ENCODE measurements at places on chromosomes 16 and 17.

GRCh38 chr17:6496116-6496481 lies 51.8 kb downstream of the PIMREG start:
- no peak for DNase-seq

DNA sequence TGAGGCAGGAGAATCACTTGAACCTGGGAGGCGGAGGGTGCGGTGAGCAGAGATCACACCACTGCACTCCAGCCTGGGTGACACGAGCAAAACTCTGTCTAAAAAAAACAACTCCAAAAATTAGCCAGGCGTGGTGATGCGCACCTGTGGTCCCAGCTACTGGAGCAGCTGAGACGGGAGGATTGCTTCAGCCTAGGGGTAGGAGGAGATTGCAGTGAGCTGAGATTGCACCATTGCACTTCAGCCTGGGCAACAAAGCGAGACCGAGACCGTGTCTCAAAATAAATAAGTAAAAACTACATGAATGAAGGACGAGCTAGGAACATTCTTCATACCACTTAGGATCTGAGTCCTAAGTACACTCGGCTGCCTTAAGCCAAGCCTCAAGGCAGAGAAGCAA lies 35.4 kb downstream of the CCDC57 start:
- no peak for DNase-seq

- DNase-seq, result no peak
Observed at GRCh38 chr17:1870592-1870991, 40.8 kb downstream of the RPA1 start.

GRCh38 chr16:1150511-1150982 lies 2.4 kb upstream of the CACNA1H start:
- DNase-seq, result no peak

GRCh38 chr17:74337834-74338500 lies 11.9 kb downstream of the KIF19 start:
- no peak for DNase-seq

GRCh38 chr17:41666237-41666641 lies 22.4 kb upstream of the EIF1 start:
- peak; percentile 40 for DNase-seq

- DNase-seq, result no peak
Observed at GRCh38 chr17:59668816-59669215, 38.4 kb downstream of the PTRH2 start.

DNA sequence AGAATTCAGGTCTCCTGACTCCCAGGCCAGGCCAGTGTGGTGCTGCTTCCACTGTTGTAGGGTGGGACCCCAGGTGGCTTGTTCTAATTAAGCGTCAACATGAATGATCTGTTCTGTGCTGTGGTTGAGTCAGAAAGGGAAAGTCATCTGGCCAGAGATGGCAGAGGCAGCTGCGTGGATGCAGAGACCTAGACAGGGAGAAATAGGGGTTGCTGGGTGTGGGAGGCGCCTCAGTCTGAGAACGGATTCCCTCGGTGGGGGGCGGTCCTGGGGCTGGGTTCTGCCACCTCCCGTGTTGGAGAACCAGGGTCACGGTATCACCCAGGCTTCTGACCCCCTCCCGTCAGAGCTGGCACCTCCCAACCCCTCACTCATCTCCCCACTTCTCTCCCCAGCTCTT lies 5.6 kb downstream of the FBRS start:
- DNase-seq, result no peak

DNA sequence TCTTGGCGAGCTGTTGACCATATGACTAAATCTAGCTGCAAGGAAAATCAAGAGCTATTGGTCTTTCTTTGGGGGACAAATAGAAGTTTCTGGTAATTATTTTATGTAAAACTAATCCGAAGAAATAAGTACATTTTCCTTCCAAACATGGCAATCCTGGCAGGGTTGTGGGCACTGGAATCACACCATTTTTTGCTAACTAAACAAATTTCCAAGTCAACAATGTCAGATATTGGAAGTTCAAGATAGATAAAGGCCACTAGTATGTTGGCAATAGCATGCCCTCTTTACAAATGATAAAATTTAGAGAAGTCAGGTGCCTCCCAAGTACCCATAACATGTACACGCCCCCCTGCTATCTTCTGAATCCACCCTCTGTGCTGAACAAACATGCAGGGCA lies 330.4 kb downstream of the CDH13 start:
- no peak for DNase-seq

DNA sequence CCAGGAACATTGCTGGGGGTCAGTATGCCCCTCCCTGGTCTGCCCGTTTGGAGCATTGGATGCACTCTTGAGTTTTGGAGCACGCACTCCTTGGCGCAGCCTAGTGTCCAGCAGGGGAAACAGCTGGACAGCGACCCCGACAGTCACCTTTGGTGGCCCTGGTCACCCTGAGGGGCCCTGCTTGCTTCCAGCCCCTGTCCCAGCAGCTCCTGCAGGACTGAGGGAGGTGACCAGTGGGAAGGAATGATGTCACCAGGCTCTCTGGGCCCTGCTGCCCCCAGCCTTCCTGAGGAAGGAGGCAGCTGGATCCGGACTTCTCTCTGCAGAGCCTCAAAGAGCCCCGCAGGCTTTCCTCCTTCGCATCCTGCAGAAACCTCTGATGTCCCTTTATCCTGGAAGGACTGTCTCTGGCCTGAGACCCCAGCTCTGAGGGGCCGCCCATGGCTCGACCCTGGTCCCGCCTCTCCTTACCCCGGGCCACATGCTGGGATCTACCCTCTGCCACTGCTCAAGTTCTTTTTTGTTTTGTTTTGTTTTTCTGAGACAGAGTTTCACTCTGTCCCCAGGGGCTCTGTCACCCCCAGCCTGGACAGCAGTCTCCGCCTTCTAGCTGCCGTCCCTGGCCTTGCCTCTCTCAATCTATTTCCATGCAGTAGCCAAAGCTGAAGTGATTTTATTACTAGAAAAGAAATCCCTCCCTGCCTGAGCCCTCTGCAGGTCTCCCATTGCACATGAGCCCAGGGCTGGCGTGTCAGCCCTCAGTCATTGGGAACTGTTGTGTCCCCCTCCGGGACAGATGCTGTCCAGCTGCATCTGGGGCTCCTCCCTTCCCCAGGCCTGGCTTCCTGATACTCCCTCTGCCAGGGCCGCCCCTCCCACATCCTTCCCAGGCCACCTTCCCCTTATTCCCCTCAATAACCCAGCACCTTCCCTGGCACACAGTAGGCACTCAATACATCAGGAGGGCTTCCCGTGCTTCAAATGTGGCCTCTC lies 11.6 kb downstream of the ZSCAN10 start:
- DNase-seq, result no peak

GRCh38 chr17:71828182-71828596 lies 292.6 kb upstream of the SOX9 start:
- no peak for DNase-seq

GRCh38 chr16:50742576-50743200 lies 802 bp downstream of the CYLD start:
- no peak for DNase-seq

DNA sequence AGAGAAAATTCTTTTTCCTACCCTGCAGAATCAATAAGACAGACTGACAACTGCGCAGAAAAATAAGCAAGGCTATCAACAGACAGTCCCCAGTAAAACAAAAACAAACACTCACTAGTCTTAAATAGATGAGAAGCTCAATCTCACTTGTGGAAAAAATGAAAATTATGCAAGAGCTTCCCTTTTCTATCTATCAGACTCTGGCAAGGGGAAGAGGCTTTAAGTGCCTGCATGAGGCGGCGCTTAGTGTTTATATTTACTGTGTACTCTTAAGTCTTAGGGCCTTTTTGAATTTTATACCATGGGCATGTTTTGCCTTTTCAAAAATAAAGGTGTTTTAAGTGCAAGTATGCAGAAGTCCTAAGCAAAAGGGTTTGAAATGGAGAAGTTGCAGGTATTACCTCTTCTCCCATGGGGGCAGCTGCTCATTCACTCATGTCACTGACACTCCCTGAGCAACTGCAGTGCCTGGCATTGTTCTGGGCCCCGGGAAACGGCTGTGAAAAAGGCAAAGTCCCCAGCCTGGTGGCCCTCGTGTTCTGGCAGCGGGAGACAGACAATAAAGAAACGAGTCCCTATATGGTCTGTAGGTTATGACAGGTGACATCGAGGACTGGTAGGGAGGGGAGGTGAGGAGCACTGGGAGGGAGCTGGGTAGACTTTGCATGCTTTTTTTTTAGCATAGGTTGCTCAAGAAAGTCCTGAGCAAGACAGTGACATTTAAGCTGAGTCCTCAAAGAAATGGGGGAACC lies 35.2 kb downstream of the HSBP1 start:
- no peak for DNase-seq

DNA sequence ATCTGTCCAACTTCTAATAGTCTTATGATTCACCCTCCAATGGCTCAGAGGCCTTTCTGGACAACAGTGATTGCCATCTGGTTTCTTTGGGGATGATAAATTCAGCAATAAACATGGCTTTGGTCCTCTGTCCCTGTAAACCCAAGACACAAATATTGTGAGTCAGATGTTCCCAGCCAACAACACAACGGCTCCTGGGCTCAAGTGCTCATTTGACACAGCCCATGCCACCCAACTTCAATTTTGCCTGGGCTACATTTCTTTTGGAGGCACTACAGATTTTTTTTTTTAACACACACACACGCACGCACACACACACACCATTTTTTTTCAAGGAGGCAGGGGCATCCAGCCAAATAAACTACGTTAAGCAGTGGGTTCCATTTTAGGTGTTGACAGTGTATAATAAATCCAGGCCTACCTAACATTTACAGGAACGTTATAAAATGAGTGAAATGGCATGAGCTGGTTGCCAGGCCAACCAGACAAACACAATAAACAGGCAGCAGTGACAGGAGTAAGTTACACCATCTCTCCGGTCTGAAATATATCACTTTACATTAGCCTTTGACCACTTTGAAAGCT lies 939.9 kb upstream of the SOX9 start:
- DNase-seq, result no peak

DNA sequence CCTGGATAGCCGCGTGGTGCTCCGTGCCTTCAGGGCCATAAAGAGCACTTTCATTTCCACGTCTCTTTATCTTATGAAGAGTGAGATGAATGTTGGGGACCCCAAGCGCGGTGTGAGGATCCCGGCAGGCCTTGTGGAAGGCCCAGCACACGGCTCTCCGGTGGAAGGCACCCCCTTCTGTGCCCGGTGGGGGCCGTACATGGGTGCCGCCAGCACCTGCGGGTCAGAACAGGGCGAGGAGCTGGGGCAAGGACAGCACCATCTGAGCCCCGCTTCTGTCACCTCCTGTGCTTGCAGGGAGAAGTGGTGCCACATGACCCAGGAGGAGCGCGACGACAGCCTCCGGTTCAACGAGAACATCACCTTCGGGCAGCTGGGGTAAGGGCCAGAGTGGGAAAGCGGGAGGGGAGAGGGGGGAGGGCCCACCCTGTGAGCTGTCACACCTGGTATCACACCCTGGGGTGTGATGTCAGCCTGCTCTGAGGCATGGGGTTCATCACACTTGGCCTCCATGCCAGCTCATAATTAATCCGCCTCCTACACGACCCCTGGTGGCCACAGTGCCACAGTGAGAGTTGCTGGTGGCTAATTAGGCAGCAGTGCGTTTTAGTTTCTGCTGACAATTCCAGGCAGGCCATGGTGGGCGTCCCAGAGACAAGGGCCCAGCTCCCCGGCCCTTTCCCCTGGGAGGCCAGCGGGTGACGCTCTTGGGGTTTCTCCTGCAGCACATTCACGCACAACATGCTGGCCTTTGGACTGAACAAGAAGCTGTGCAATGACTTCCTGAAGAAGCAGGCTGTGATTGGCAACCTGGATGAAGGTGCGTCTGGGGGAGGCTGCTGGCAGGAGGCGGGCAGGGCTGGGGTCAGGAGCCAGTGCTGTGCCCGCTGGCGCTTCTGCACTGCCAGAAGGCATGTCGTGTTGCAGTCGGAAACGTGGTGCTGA lies 25.7 kb downstream of the CIBAR2 start:
- peak; percentile 46 for DNase-seq

DNA sequence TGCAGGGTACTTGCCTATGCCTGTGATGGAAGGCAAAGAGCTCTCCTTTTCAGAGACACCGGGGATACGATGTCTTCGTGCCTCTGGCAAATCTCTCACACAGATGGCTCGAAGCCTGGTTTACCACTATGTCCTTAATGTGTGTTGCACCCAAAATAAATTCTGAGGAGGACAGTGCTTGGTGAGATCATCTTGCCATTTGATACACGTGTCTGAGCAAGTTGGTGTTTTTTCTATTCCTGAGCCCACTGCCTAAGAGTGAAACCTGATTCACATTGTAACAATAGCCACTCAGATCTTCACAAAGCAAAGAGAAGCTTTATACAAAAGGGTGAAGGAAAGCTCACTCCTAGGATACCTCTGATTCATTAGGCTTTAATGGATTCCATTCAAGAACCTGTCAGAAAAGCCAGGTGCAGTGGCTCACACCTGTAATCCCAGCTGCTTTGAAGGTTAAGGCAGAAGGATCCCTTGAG lies 33.1 kb upstream of the AKAP1 start:
- no peak for DNase-seq

DNA sequence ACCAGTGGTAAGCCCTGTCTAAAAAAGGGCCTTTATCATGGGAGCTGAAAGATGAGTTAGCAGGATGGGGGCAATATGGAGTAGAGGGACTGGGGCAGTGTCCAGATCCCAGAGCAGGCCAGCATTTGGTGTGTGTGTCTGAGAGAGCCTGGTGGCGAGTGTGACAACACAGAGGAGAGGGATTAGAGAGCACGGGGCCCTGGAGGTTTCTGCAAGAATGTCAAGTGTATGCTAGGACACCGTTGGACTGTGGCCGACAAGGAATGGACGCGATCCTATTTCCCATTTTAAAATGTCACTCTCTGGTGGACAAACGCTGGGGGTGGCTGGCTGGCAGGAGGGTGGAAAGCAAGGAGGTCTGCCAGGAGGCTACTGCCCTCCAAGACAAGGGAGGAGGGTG lies 12.4 kb downstream of the TAC4 start:
- DNase-seq, result no peak

DNA sequence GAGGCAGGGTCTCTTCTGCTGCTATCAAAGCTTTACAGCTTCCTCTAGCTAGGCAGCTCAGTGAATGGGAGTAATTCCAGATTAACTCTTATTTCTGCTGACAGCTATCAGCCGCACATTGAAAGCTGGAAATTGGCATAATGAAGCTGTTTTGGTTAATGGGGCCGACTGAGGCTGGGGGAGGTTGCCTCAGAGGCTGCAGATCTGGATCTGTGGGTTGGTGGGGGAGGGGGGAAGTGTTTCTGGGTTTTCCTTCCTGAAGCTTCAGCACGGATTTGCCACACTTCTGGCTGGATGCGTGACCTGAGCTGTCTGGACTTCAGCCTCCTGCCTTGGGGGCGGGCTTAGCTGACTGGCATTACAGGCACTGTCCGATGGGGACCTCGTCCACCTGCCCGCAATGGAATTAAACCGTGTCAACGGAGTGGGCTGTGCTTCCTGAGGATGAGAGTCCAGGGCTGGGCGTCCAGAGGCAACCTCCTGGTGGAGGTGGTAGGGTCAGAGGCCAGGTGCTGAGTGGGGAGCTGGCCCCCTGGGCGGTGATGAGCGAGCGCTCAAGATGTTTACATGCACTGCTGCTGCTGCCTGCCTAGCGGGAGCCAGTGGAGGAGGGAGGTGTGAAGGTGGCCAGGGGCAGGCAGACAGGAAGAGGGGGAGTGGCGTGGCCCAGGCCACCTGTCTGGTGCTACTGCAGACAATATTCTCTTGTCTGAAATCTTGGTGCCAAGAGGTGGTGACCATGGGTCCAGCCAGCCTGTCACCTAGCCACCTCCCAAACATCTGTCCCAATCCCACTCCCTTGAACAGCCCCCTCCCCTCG lies 6.7 kb upstream of the ABCC3 start:
- DNase-seq, result no peak

GRCh38 chr17:14605267-14605599 lies 304.4 kb downstream of the HS3ST3B1 start:
- DNase-seq, result no peak

- no peak for DNase-seq
Observed at GRCh38 chr17:41870097-41870496, 4.9 kb upstream of the KLHL11 start.
